ENCODE measurements at places on chromosomes 1 and 21.

GRCh38 chr1:59057211-59057694, 239.6 kb upstream of the FGGY start:
- no peak for DNase-seq

- no peak for DNase-seq
Measured at GRCh38 chr1:91450260-91450659, 45.6 kb upstream of the HFM1 start.

DNA sequence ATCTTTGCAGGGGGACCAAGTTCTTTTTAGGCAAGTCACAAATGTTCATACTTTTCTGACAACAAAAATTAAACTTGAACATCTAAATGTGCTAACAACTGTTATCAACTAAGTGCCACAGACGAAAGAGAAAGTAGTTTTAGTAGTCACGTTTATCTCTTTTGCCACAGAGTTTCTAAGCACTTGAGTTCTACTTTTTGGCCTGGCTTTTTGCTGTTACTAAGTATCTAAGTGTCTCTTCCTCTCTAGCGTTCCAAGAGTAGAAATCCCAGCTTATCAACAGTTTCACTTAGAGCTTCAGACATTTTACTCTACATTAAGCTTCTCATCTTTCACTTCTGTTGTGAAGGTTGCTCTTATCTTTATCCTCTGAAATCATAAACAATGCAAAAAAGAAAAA, 34.2 kb downstream of the GATAD2B start:
- DNase-seq = peak; percentile 63

DNA sequence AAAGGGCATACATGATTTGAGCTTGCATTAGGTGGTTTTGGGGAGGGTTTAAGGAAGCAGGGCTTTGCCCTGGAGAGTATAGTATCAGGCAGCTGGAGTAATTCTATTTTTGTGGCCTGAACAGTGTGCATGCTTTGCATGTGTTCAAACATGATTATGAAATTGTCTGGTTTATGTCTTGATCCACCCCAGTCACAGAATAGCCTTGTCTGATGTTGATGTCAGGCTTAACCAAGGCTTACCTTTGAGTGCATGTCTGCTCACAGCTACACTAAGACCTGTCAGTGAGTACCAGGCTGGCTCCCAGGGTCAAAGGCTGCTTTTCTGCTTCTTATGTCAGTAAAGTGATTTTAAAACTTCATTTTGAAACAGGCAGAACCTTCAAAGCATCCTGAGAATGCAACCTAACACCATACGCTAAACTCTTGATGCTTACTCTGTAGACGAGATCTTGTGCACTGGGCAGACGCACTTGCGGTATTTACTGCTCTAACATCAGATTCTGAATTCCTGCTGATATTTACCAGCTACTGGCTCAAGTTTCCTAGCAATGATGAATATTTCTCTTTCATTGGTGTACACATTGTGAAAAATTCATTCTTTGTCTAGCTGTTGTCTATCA, 78.9 kb downstream of the MAP3K21 start:
- no peak for DNase-seq

- DNase-seq = no peak
Measured at GRCh38 chr1:31891280-31891679, 46.9 kb downstream of the PTP4A2 start.

DNA sequence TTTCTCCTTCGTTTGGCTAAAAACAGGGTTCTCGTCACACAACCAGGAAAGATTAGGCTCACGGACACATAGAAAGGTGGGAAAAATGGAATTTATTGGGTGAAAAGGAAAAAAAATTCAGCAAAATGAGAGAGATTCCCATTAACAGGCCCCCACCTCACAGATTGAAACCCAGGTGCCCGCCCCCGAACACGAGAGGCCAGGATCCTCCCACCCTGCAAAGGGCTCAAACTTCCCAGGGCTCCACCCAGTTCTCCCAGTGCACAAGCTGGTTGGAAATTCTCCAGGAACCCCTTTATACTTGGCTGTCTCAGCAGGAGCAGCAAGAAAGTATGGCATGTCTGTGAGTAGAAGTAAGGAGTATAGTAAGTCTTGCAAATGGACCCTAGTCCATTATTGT, 499.7 kb downstream of the RWDD3 start:
- DNase-seq = no peak

GRCh38 chr1:228043281-228043848, 36.6 kb downstream of the WNT3A start:
- DNase-seq = no peak

GRCh38 chr21:43591571-43591970, 67.7 kb downstream of the HSF2BP start:
- no peak for DNase-seq

GRCh38 chr1:116850436-116850835, 59.3 kb upstream of the PTGFRN start:
- no peak for DNase-seq

DNA sequence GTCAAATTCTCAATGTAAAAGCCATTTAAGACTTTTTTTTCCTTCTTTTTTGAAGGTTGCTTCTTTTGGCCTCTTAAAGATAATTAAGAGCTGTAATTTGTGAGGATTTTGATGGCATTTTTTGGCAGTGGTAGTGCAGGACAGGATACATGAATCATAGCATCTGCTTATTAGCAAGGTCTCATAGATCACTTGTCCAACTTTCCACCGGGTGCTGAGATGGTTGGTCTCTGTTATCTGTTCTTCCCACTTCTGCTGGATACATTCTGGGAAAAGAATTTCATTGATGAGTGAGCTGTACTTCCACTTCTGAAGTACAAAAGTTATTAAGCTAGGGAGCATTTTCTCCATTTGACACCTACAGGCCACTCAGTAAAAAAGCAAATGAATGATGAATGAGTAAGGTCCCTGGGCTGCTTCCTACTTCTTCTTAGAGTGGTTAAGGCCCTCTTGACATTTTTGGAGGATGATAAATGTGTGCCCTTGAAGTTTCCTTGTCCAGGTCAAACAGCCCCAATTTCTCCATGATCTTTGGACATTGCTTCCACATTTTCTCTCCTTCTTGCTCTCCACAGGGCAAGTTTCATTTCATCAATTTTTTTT, 100.6 kb downstream of the ROR1 start:
- DNase-seq = no peak

GRCh38 chr1:24111262-24111995, 506 bp downstream of the MYOM3 start:
- no peak for DNase-seq

DNA sequence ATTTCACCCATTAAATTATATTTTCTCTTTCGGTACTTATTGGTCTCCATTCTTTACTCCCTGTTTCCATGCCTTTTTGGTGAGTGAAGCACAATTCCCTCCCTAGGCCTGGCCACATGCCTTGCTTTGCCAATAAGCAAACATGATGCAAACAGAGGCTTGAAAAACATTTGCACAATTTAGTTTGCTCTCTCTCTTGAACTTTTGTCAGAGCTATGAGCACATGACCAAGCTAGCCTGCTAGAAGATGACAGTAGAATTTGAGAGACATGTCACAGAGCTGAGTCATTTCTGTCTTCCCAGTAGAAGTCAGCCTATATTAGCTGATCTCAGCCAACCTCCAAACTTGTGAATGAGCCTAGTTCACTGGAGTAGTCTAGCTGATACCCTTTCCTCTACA, 24.6 kb downstream of the ANGPTL3 start:
- peak; percentile 21 for DNase-seq

DNA sequence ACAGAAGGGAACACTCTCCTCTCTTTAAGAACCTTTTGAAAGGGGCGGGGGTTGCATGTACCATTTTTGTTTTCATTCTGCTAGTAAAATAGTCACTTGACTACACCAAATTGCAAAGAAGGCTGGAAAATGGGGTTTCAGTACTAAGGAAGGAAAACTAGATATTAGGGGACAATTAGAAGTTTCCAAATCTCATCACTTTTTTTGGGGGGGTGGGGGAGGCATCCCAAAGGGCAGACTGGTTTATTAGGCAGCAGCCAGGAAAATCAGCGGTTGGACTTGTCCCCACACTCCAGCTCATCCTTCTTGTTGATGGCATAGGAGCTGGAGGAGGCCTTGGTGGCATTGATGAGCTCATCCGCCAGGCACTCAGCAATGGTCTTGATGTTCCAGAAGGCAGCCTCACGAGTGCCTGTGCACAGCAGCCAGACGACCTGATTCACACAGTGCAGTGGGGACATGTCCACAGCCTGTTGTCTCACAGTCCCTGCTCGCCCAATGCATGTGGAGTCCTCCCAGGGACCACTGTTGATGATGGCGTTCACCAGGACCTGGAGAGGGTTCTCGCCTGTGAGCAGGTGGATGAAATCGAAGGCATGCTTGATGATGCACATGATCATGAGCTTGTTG, 1.7 kb upstream of the TMEM50B start:
- no peak for DNase-seq

DNA sequence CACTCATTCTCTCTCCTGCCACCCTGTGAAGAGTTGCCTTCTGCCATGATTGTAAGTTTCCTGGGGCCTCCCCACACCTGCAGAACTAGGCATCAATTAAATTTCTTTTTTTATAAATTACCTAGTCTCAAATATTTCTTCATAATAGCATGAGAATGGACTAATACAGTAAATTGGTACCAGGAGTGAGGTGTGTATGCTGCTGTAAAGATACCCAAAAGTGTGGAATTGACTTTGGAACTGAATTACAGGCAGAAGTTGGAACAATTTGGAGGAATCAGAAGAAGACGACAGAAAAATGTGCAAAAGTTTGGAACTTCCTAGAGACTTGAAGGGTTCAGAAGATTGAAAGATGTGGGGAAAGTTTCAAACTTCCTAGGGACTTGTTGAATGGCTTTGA, 308.1 kb upstream of the TMPRSS15 start:
- DNase-seq = no peak

- DNase-seq = no peak
Measured at GRCh38 chr1:112558634-112559033, 49.9 kb downstream of the WNT2B start.

DNA sequence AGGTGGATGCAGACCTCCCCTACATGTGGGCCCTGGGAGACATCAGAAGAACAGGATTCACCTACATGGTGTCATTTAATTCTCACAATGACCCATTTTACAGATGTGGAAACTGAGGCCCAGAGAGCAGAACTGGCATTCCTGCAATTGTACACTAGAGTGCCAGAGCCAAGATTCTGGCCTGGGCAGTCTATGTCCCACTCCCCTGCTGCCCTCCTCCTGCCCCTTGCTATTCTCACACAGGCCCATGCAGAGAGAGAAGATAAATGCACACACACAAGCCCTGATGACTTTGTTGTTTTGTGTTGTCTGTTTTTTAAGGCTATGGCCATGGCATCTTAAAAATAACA, 64.2 kb downstream of the EPHB2 start:
- no peak for DNase-seq

- DNase-seq = no peak
Measured at GRCh38 chr21:32359719-32360260, 33.0 kb downstream of the URB1 start.

GRCh38 chr1:7511381-7511780, 259.7 kb upstream of the VAMP3 start:
- DNase-seq = no peak

GRCh38 chr1:56837244-56837939, 17.2 kb upstream of the C8A start:
- no peak for DNase-seq

- DNase-seq = no peak
Measured at GRCh38 chr1:108182959-108183700, 17.0 kb downstream of the SLC25A24 start.

DNA sequence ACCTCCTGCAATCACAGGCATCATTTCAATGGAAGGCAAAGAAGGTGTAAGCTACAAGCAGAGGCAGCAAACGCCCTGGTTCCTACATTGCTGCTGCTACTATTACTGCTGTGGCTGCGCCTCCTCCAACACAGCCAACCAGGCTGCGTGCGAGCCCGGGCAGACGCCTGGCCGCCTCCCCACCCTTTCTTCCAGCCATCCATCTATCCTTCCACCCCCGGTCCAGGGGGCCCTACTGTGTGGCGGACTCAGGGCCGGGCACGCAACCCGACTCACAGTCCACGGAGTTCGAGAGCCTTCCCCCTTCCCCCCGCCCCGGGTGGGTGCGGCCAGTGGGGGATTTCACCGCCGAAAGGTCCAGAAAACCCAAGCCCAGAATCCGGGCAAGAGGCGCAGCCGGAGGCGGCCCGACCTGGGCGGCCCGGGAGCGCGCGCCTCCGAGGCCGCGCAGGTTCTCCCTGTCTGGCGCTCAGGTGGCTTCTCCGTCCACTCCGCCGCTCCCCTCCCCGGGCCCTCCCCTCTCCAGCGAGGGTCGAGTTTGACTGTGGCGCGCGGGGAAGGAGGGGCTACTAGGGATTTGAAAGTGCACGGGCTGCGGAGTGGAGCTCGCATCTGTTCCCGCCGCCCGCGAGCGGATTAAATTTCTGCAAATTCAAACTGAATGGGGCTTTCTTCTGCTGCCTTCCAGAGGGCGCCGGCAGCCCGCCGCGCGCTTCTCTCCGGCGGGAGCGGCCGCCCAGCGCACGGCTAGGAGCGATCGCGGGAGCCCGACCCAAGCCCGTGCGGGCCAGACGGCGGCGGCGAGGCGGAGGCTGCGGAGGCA, at the start of gene HUNK:
HUNK (plus strand) TSS at position 569 of the 823 bp plus-strand sequence. CDS start 655 bp downstream, outside the sequence.
- DNase-seq = no peak

GRCh38 chr21:45049714-45050344, 24.6 kb upstream of the ADARB1 start:
- no peak for DNase-seq

DNA sequence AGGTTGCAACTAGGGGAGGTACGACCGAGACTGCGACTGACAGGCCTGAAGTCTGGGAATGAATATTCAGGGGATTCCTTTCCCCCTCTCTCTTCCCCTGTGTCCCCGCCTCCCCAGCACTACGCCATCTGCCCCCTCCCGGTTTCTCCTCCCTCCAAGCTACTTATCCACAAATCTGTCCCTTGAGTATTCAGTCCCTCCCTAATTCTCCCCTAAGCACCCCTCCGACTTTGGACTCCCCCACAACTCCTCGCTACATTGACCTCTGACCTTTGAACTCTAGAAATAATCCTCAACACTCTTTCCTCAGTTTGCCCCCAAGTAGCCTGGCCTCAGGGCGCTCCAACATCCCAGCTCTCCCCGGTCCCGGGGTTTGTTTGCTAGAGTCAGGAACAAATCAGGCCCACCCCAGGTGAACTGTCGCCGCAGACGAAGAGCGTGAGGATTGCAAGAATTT, 393 bp downstream of the LYSMD1 start:
- DNase-seq = no peak

DNA sequence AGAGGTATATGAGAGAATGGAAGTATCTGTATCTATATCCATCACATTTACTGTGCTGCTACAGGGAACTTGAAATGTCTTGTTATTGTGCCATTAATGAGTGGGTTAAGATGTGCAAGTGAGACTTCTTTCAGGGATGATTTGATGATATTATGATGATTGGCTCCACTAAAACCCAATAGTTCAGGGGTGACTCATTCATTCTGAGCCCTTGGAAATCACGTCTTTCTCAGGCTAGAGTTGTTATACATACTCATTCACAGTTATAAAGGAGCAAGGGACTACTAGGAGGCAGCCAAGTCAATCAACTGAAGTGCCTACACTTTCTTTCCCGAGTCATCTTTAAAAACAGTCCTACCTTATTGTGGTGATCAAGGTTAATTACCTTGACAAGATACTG, 1109.8 kb upstream of the B3GALT2 start:
- DNase-seq = no peak

Measured in hematopoietic multipotent progenitor cell treated with erythropoietin and hydrocortisone succinate and interleukin-3 and kit ligand, for 17 days (in vitro differentiated cells).